Urinary bladder (tissue), 4 donors: ENCODE measurements at places on chromosomes 6 and 20.

GRCh38 chr6:10363911-10364310 is 51.0 kb downstream of the TFAP2A start:
- DNase-seq = no peak

- no peak for DNase-seq
Measured at GRCh38 chr6:38353310-38354036, 286.3 kb downstream of the BTBD9 start.

- DNase-seq = no peak
Measured at GRCh38 chr20:35615667-35616464, at the start of gene SPAG4. Gene SPAG4, plus strand, starts transcription at chr20:35615829. Its CDS starts 175 bp downstream, at chr20:35616004.

DNA sequence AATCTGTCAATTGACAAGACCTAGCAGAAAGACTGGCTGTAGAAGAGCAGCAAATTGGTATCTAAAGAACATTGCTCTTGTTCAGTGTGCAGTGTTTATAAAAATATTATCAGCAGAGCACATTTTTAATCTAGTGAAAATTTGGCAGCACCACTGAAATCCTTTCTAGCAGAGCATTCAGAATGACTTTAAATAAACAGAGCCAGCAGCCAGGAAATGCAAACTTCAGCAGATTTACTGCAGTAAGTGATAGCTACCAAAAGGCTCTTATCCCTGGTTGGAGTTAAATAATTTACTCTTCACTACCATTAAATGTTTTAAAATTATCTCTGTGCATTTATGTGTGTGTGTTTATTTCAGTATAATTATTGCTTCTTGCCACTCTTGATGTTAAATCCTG is 590.9 kb upstream of the CITED2 start:
- DNase-seq = no peak

GRCh38 chr6:168279403-168279935 is 40.1 kb downstream of the DACT2 start:
- no peak for DNase-seq

DNA sequence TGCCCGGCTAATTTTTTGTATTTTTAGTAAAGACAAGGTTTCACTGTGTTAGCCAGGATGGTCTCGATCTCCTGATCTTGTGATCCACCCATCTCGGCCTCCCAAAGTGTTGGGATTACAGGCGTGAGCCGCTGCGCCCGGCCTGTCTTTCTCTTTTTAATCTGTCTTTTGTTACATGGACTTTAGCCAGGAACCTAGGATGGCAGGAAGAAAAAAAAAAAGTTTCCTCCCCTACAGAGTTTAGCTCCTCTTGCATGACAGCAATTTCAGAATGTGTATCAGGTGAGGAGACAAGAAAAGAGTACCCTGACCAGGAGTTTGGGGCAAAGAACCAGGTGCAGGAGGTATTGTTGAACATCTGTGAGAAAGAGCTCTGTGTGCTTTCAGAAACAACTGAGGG is 21.4 kb upstream of the TXLNB start:
- no peak for DNase-seq

- no peak for DNase-seq
Measured at GRCh38 chr20:31760519-31761240, 21.6 kb downstream of the TPX2 start.

- DNase-seq = no peak
Measured at GRCh38 chr20:57777911-57778310, 68.1 kb upstream of the PMEPA1 start.
